AG04450 (cell line): ENCODE measurements at places on chromosomes 5 and 9.

- DNase-seq: no peak
Observed at GRCh38 chr9:90300611-90301276, 341.9 kb downstream of the DIRAS2 start.

- no peak for DNase-seq
Observed at GRCh38 chr5:146001544-146002190, 65.3 kb downstream of the SH3RF2 start.

DNA sequence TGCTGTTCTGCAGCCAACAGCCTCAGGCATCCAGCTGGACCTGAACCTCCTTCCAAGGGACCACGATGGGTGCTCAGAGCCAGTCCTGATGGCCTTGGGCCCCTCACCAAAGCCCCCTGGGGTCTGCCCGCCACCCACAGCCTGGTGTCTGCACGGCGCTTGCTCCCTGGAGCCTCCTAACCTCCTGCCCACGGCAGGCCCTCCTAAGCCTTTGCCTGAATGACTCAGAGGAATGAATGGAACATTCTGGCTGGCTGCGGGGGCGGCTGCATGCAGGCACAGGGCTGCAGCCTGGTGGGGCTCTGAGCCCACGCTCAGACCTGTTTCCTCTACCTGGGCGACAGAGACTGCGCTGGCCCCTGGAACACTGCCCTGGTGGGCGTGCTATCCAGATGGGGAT, 6.9 kb downstream of the SOHLH1 start:
- DNase-seq: no peak

- no peak for DNase-seq
Observed at GRCh38 chr5:135394095-135394494, 4.9 kb downstream of the MACROH2A1 start.

DNA sequence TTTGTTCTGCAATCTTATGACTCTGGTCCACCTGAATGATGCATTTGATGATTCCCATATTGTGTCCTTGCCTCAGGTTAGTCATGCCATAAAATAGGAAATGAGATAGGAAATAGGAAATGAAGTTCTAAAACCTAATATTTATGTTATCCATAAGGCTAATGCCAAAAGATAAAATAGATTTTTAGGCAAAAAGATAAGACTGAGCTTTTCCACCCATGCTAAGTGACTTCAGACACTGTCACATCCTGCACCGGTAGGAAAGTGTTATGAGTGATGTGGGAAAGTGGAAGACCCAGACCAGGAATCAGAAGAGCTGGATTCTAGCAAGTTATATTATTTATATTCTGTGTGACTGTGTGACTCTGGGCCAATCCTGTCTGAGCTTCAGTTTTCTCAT, 600.8 kb upstream of the DMAC1 start:
- no peak for DNase-seq

GRCh38 chr5:168198359-168198758, 93.1 kb upstream of the WWC1 start:
- no peak for DNase-seq

GRCh38 chr5:171647043-171647903, 138.3 kb upstream of the SMIM23 start:
- DNase-seq: peak; percentile 33

DNA sequence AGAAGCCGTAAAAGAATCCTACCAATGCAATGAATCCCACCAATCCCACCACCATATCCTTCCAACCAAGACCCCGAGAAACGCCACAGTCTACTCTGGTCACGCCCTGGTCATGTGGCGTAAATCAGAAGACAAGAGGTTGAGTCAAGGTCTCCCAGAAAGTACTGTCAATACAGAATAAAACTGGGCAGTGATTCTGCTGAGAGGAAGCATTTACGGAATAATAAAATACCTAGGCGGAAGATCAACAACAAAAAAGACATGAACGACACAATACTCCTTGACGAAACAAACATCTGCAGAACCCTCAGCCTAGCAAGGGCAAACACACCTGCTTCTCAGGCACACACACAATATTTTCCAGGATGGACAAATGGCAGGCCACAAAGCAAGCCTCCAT, 62.8 kb downstream of the GOLM1 start:
- no peak for DNase-seq

DNA sequence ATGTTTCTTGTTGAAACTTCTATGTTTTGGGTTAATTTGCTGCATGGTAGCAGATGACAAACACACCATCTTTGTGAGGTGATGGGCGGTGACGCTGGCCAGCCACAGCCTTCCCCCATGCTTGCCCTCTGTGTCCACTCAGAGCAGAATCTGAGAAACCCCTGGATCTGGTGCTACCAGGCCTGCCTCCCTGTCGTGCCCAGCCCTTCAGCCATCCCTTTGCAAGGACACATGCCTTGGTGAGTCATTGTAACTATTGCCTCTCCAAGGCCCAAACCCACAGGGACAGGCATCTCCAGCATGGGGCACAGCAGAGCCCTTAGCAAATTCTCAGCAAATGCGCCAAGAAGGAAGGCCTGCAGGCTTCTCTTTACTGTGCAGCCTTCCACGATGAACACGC, 48.1 kb upstream of the FCN1 start:
- DNase-seq: no peak
